Peyer's patch (tissue), 4 donors: ENCODE measurements at places on chromosomes 16 and 17. TPM values are rescaled to one million over a fixed set of nuclear protein-coding genes. Genes with fewer than 3 reads are reported as not detected.

DNA sequence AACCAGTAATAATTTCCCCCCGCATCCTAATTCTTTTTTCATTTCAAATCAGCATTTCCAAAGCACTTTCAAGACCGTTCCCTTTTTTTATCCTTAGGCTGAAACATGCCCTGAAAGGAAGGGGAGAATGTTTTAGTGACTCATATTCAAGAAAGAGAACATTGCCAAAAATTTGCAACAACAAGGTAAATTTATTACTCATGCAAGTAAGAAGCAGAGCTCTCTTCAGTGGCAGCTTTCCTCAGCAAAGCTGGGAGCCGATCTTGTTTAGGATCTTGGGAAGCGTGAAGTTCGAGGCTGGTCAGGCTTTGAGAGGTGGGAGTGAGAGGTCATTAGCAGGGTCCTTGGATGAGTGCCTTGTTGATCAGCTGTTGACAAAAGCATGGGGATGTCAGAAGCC, 129.5 kb downstream of the PRKCA start:
- DNase-seq = peak; percentile 32

- DNase-seq = no peak
Observed at GRCh38 chr16:54244061-54244886, 42.3 kb downstream of the IRX3 start.

DNA sequence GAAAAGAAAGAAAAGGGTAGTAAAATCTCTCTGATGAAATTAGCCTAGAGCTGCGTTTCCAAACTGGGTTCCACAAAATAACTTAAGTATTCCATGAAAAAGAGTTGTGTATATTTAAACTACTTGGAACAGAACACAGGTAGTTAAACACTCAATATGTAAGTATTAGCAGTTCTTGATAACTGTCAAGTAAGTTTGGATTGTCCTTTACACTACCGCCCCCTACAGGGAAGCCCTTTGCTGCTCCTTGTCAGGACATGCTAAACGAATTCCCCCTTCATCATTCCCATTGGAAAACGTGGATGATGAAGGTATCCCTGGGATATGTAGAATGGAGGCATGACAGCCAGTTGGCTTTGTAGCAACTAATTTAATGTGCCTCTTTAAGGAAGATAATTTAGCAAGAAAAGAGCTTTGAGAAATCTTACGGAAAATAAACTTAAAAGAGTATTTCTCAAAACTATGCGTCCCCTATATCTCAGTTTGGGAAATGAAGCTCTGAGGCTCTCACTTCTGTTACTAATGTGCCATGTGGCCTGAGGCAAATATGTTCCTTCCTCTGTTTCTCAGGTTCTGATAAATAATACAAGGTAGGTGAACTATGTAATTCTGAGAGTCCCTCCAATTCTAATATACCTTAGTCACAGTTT, 18.8 kb downstream of the NCBP3 start:
- peak; percentile 88 for DNase-seq

- no peak for DNase-seq
Observed at GRCh38 chr17:13646969-13647542, 45.3 kb upstream of the HS3ST3A1 start.

Gene PPP1R27
- total RNA-seq = not detected

Gene WFDC1
- total RNA-seq = 14.7 TPM

Gene TMEM238L
- total RNA-seq = 28.5 TPM
